ENCODE measurements at places on chromosomes 5 and 9.

DNA sequence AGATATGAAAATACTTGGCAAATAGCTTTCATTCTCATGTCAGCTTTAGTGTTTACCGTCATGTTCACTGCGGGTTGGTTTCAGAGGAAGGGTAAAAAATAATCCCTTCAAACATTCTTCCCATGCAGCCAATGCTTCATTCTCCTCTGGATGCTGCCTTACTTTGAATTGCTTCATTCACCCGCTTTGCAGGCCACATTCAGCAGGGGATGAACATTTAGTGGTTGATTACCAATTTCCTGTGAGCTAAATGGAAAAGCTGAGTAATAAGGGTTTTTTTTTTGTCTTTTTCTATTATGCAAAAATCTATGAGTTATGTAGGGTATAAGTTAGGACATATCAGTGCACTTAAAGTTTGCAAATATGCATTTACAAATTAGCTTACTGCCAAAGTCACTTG, 96.3 kb upstream of the MEF2C start:
- no peak for DNase-seq

DNA sequence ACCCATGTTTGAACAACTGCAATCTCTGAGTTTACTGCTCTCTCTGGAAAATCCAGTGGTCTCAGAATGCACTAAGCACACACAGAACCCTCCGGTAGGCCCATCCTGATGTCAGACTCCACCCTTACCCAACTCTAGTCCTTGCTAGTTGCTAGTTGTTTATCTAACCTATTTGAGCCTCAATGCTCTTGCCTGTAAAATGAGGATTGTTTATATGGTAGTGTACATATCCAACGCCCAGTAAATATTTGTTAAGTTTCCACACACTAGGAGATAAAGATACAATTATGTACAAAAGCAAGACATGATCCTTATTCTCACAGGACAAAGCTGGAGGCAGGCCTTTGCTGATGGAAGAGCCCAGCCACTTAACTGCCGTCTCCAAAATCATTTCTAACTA, 192.2 kb downstream of the SPOCK1 start:
- DNase-seq = no peak

GRCh38 chr9:134877541-134877940, 3.1 kb upstream of the FCN2 start:
- DNase-seq = no peak

GRCh38 chr9:27991221-27991620, 417.9 kb upstream of the C9orf72 start:
- no peak for DNase-seq

GRCh38 chr5:79075646-79076426, 6.3 kb downstream of the BHMT2 start:
- no peak for DNase-seq

GRCh38 chr5:173944511-173944910, 44.5 kb upstream of the C5orf47 start:
- DNase-seq = no peak

- DNase-seq = no peak
Observed at GRCh38 chr5:153135411-153135810, 355.1 kb upstream of the GRIA1 start.

DNA sequence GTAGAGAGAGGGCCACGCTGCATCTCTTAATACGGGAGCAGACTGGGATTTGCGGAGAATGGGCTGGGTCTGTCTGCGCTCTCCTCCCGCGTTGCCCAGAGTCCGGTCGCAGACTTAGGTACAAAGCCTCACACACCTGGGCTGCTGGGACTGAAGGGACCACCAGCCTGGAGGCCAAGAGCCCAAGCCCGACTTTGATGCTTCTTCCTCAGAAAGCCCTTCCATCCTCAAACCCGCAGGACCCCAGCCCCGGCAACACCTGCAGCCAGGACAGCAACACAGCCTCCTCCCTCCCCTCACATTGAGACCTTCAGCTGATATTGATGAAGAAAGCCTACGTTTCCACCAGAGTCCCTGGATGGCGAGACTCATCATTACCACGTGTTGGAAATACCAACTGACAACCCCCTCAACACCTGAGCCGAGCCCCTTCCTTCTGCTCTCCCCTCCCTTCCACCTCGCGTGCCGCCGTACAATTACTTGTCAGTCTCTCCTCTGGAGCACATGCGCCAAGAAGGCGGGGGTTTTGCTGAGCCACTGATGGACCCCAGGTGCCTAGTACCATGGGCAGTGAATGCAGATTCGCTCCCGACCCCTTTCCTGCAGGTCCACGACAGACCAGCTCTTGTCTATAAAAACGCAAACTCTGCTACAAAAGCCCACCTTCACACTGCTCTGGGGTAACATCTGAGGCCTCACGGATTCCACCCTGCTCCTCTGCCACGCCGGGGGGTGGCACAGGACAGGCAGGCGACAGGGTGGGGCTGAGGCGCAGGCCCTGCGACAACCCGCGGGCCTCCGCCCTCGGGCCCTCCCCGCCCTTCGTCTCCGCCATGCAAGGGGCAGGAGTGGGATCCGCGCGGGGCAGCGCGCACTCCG, 841 bp downstream of the ASB6 start:
- DNase-seq = no peak

DNA sequence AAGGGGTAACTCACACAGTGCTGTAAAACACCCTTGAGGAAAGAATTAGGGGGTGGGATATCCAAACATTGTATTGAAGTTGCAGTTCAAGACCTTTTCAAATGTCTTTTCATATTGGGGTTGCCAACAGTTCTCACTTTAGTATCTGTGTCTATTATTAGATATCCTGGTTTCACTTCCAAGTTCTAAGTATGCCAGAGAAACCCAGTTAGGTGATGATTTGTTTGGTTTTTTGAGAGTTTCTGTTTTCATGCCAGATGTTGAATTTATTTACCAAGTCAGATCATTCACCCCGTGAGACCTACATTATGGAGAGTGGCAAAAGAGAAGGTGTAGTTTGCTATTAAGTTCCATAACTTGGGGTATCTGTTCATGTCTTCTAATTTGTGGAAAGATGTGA, 64.5 kb downstream of the C9orf152 start:
- DNase-seq = no peak

DNA sequence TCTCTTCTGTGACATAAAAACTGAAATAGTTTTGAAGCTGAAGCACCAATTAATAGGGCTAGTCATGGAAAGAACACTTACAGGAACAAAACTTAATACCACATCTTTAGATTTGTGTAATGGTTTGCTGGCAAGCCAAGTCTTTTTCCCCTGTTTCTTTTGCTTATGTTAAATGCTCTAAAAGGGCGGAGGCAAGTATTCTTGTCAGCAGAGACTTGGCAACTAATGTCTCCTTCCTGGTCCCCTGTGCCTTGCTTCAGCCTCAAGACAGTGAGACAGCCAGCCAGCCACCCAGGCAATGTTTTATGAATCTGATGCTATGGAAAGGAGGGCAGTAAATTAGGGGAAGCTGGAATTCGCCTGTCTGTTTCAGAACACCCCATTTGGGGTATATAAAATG, 45.7 kb downstream of the PRRC1 start:
- no peak for DNase-seq

- no peak for DNase-seq
Observed at GRCh38 chr5:134975078-134975715, 7.5 kb downstream of the CATSPER3 start.

GRCh38 chr9:94839398-94839797, 112.9 kb downstream of the AOPEP start:
- no peak for DNase-seq

- no peak for DNase-seq
Observed at GRCh38 chr5:175690586-175690985, 32.7 kb downstream of the HRH2 start.

DNA sequence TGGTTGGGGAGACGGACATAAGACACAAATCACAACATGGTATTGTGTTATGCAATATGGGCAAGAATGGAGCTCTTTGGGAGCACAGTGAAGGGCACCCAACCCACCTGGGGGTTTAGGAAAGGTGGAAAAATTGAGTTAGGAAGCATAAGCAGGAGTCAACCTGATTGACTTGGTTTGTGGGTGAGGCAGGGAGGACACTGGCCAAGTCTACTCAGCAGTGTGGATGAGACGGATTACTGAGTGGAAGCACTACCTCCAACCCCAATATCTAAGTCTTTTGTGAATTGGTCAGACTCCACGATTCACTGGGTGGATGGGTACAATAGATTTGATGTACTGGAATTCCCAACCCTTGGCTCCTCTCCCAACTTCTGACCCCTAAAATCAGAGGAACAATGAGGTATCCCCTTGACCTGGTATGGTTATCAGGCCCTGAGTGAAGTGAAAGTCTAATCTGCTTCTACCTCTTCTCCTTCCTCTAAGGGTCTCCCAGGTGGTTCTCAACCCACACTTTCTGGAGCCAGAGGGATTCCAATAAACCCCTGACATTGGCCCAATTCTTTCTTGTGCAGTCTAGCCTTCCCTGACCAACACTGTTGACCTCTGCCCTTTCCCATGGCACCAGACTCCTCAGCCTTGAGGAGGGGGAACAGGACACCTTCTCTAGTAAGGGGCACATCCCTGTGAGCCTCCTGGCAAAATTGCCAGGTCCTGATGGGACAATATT, 5.2 kb downstream of the EGR1 start:
- DNase-seq = no peak

- DNase-seq = no peak
Observed at GRCh38 chr9:128625391-128626146, 31.1 kb downstream of the DYNC2I2 start.

DNA sequence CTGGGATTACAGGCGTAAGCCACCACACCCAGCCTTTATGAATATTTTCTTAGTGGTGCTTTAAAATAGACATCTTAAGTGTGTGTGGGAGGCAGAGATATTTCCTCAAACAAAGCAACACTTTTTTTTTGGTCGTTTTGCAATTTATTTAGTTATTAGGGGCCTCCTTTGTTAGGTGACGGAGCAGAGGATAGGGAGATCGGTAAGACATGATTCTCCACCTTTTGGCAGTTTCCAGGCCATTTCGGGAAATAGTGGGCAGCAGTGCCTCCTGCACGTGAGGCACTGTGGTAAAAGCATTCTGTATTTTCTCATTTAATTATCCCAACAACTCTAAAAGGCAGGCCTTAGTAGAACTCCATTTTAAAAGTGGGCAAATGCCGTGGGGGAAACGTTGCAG, 1.9 kb downstream of the OCLN start:
- DNase-seq = no peak

DNA sequence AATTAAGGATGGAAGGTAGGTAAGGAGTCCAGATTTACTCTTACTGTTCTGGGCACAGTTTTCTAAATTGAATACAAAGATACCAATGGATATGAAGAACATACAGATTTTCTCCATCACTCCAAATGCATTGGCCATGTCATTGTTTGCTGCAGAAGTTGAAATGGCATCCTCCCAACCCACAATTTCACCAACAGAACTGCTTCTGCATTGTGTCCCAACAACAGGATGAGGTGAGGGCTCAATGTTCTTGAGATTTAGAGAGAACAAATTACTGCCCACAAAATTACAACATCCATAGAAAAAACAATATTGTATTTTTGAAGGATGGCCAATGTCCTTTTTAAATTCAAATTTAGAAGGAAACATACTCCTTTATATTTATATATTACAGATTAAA, 88.9 kb downstream of the NUDT12 start:
- no peak for DNase-seq

DNA sequence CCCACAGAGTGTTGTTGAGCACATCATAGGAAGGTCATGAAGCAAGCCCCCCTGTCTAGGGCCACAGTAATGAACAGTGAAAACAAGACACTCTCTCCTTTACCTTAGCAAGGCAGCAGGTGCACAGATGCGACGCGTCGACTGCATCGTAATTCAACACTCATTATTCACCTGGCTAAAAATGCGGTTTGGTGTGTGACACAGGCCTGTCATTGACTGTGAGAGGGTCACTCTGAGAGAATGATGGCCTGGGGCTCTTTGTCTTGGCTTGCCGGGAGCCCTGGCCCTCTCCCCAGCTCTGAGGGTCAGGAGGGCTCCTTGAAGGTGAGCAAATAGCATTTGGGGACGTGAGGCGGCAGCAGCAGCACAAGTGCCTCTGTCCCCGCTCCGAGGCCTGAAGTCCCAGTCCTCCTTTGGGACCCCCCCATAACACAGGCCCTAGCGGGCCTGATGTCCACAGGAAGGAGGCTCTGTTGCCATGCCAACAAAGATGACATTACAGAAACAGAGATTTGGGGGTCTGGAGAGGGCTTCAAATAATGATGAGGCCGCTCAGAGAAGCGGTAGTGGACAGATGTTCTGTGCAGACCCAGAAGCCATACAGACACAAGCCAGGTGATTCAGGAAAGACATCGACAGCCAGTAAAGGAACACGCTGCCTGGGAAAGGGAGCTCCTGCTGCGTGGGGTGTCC, 46.7 kb downstream of the SHB start:
- DNase-seq = no peak

DNA sequence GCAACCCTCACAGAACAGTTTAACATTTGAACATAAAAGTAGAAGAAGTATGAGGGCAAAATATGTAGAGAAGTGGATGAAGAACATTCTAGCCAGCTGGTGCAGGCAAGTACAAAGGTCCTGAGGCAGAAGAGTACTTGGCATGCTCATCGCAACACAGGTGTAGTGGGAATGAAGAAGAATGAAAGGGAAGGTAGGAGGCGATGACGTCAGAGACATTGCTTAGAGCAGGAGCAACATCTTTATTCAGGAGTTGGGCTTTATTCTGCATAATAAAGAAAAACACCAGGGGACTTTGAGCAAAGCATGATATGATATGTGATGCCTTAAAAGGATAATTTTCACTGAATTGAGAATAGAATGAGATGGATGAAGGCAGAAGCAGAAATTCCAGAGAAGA, 570.6 kb upstream of the CDH9 start:
- DNase-seq = no peak

DNA sequence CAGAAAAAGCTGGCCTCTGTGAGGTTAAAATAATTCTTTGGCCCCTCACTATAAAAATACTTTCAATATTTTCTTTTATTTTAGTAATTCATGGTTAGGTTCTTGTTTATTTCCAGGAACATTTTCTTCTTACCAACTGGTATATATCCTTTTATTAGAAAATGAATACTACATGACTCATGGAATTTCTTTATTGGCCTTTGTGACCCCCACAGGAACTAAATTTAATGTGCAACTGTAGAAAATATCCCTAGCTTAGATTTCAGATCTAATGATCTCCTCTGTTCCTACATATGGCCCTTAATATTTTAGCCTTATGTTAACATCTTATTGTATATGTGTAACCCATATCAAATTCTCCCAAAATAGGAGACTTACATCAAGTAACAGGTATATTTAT, 429.9 kb downstream of the NR2F1-AS1 start:
- no peak for DNase-seq

DNA sequence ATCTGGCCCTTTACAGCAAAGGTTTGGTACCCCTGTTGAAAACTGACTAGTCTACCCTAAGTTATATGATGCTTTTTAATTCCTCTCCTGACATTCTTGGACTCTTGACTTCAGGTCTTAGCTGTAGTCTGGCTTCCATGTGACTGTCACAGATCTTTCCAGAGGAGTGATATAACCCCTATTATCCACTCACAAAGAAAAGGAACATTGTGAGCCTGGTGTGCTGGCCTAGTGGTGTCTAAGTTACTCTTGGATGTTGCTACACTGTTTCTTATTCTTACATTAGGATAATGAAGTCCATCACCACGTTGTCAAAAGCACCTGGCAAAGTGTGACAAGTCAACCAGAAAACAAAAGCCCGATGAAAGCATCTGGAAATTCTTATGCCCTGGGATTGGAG, 49.8 kb downstream of the RAD23B start:
- DNase-seq = no peak
